H4 (cell line): ENCODE measurements at places on chromosomes 7 and 10. TPM values are rescaled to one million over a fixed set of nuclear protein-coding genes. Genes with fewer than 3 reads are reported as not detected.

GRCh38 chr10:130236711-130237110 lies 100.5 kb downstream of the GLRX3 start:
- DNase-seq = no peak

- no peak for DNase-seq
Observed at GRCh38 chr10:130231251-130231741, 95.1 kb downstream of the GLRX3 start.

- no peak for DNase-seq
Observed at GRCh38 chr10:96967847-96968246, 135.7 kb downstream of the LCOR start.

DNA sequence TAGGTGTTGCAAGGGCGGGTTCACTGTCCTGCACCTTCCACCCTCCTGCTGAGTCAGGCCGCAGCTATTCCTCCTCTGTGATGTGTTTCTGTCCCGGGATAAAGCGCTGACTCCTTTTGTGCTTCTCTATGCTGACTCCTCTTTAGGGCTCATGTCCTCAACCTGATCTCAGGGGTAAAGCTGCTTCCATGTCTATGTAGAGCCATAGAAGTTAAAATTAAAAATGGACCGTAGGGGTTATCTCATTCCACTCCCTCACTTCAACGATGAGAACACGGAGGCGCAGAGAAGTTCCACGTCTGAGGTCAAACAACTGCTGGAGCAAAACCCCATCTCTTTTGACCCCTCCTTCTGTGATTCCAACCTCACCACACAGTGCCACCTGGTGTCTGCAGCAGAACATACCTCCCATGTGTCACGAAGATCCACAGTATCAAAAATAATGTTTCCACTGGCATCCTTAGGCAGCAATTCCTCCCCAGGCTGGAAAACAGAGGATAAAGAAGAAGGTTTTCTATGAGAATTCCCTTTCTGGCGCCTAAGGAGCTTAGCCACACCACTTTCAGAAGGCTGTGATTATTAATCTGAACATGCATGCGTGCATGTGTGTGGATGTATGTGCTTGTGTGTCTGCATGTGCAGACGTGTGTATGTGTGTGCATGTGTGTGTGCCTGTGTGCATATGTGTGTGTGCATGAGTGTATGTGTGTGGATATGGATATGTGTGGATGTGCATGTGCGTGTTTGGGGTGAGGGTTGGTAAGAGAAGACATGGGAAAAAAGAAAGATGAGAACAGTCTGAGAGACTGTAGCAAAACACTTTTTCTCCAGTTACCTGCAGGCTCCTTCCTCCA lies 81.2 kb upstream of the UCN3 start:
- DNase-seq = peak; percentile 49

DNA sequence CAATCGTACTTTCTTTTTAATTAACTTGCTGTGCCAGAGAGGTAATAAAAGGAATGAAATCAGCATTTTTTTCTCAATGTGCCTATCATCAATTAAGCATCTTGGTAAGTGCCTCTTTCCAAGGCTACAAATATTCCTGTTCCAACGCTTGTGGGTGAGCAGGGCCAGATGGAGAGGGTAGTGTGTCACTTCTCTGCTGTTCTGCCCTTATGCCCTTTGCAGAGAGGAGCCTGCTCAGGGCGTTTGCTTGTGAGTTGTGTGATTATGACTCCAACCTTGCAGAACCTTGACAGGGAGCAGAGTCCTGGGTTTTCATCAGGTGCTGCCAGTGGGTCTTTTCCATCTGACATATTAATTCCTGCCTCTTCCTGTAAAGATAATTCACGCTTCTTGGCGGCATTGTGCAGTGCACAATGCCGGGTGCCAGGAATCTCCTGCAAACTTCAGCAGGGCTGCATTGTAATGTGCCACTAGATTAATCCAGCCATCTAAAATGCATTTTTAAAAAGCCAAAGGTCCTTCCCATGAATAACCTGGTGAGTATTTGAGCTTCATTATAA lies 234.4 kb downstream of the ARHGAP12 start:
- no peak for DNase-seq

C7orf33 gene
- not detected in 2 replicates for total RNA-seq

CYP26A1 gene
- total RNA-seq = not detected in 2 replicates

NRCAM gene
- 2.4 and 2.5 TPM in 2 replicates for total RNA-seq

- DNase-seq = no peak
Observed at GRCh38 chr7:106595922-106596321, 65.0 kb downstream of the CCDC71L start.

COX15 gene
- 46.6 and 48.8 TPM in 2 replicates for total RNA-seq

ENTPD1 gene
- total RNA-seq = 0.12 TPM in 1 of 2 replicates, not detected in the other

CALU gene
- 462 and 489 TPM in 2 replicates for total RNA-seq

DNA sequence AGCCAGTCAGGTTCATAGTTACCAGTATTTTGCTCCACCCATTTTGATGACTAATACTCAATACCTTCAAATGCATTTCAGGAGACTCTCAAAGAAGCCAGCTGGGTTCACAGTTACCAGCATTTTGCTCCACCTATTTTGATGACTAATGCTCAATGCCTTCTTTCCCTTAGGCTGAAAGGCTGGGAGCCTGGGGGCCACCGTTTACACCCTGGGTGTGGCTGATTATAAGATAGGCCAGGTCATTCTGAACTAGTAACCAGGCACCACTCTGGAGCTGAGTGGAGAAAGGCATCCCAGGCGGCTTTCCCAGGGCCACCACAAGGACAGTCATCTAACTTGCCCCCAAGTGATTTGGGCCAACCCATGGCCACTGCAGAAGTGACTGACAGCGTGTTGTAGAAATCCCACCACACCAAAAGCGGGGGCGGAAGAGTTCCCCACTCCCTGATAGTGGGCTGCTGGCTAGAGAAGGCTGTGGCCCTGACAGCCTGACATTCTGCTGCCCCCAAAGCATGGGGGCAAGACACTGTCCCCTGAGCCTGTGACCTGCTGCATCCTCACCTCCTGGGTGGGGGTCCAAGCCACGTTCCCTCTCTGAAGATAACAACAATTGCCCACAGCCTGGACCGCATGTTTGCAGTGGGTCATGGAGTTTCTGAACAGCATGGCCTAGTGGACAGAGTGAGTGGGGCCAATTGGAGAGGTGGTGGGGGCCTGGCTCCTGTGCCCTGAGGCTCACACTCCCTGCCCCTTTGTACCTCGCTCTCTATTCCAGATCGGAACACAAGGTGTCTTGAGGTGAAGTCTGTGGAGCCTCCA lies 23.0 kb upstream of the ZNF488 start:
- DNase-seq = peak; percentile 92

ZC3HAV1L gene
- total RNA-seq = 0.29 and 2.4 TPM in 2 replicates

DNA sequence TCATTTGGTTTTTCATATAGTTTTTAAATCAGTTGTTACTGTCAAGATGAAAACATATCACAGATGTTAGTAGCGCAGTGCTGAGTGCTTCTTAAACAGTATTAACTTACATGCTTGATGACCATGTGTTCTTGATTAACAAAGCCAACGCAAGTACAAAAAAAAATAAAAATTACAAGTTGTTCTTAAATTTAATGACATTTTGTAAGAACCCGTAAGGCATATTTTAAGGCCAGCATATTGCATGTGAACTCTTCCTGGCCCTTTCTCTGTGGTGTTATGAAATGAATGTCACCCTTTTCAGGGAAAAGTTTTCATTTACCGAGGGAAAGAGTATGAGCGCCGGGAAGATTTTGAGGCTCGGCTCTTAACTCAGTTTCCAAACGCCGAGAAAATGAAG lies 140.4 kb upstream of the NPS start:
- DNase-seq = no peak

DNA sequence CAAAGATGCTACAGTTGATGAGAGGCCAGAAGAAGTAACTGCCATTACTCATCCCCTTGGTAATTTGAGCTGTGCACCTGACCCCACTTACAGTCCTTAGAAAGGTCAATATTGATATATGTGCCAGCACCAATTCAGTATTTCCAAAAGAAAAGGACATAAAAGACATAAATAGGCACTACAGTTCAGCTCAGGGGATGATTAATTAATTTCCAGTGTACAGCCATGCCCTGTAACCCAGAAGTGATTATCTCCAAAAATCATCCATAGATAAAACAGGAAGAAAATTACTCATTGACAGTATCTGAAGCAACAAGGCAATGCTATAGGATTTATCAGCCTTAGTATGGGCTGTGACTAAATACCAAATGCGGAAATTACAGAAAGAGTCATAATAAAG lies 82.4 kb downstream of the PHYHIPL start:
- no peak for DNase-seq

- DNase-seq = no peak
Observed at GRCh38 chr10:10734356-10735064, 283.2 kb upstream of the CELF2 start.

- DNase-seq = no peak
Observed at GRCh38 chr7:44338600-44338999, 13.2 kb upstream of the CAMK2B start.

- DNase-seq = peak; percentile 82
Observed at GRCh38 chr7:30238721-30239441, 45.5 kb upstream of the ZNRF2 start.

GRCh38 chr7:64101943-64102655 lies 56.9 kb downstream of the ZNF727 start:
- DNase-seq = no peak

- no peak for DNase-seq
Observed at GRCh38 chr10:88805361-88805760, 2.8 kb downstream of the LIPM start.
